PC-9 (cell line): ENCODE measurements at places on chromosomes 13 and 19.

DNA sequence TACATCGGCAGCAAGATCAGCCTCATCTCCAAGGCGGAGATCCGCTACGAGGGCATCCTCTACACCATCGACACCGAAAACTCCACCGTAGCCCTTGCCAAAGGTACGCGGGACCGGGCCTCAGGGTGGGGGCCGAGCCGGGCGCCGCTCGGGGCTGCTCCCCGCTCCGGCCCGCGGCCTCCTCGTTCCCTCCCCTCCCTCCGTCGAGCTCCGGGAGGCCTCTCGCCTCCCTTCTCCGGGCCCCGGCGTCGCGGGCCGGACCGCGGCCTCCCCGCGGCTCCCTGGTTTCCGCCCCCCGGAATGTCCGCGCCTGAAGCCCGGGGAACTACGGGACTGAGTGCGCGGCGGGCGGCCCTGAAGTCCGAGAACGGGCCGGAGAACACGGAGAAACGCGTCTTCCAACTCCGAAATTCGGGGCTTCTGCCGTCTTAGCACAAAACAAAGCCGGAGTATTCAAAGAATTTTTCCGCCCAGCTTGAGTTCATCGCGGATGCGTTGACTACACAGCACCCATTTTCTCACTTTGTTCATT is 423 bp downstream of the LSM14A start:
- DNase-seq, result no peak

- DNase-seq, result peak; percentile 51
Measured at GRCh38 chr19:32675720-32676185, at the start of gene RGS9BP. Gene RGS9BP, plus strand, starts transcription at chr19:32675848. Its CDS starts 416 bp downstream, at chr19:32676264.

DNA sequence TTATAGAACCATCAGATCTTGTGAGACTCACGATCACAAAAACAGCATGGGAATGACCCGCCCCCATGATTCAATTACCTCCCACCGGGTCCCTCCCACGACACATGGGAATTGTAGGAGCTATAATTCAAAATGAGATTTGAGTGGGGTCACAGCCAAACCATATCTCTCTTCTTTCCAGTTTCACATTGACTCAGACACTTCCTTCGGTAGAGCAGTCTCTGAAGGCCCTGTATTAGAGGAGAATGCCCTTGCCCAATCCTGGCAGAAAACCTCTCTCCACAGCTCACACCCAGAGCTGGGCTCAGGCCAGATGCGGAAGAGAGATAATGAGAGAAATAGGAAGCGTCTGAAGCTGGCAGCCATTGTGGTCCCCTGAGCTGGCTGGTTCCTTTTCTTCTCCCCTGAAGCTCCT is 72.4 kb upstream of the CLDN10 start:
- DNase-seq, result no peak

DNA sequence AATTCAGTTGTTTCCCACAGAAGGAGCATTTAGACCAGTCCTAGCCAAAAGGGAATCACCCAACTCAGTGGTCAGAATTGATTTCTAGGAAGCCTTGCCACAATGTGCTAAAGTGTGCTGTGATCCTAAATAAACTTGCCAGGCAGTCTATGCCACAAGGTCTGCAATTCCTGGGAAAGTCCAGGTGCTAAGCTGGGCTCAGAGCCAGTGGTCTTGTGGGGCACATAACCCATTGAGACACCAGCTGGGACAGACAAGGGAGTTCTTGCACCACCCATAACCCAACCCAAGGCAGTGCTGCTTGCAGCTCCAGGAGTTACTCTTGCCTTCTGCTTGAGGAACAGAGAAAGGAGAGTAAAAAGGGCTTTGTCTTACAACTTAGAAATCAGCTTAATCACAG is 489.5 kb upstream of the SPRY2 start:
- no peak for DNase-seq

DNA sequence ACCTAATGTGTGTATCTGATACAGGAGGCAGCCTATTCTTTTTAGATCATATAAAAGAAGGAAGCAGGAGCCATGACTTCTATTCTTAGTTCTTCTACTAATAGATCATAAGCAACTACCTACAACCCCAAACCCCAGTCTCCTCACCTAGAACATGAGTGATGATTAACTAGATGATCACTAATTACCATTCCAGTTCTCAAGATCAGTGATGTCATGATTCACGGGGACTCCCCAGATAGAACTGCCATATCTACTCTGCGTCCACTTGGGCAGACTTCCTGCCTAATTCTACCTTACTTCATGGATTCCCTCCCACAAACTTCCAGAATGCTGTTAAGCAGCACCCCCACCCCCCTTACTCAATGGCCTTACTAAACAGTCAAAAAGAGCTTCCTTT is 380.1 kb downstream of the FGF14 start:
- DNase-seq, result no peak

DNA sequence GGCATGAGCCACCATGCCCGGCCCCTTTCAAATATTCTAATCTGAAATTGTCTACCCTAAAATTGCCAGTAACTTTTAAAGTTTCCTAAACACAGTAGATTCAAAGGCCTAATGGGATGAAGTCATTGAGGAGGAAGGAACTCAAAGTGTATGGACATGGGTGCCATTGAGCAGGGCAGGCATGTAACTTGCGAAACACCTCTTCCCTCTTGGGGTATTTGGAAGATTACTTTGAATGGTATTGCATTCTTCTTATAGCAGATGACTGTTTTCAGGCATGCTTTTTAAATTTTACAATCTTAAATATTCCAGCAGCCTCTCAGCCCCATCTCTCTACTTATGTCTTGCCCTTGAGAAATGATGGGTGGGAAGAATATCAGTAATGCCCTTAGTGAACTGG is 21.0 kb downstream of the TM9SF2 start:
- no peak for DNase-seq

DNA sequence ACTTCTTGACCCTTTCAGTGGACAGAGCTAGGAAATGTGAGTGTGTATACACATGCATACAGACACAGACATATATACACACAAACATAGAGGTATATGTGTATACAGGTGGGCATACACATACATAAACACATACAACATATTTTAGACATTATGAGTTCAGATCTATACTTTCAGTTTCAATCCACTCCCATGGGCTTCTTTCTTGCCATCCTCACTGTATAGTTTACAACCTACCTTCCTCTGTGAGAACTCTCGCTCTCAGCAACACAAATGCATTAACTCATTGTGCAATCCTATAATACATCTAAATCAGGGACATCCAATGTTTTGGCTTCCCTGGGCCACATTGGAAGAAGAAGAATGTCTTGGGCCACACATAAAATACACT is 21.2 kb upstream of the SCEL start:
- DNase-seq, result no peak

DNA sequence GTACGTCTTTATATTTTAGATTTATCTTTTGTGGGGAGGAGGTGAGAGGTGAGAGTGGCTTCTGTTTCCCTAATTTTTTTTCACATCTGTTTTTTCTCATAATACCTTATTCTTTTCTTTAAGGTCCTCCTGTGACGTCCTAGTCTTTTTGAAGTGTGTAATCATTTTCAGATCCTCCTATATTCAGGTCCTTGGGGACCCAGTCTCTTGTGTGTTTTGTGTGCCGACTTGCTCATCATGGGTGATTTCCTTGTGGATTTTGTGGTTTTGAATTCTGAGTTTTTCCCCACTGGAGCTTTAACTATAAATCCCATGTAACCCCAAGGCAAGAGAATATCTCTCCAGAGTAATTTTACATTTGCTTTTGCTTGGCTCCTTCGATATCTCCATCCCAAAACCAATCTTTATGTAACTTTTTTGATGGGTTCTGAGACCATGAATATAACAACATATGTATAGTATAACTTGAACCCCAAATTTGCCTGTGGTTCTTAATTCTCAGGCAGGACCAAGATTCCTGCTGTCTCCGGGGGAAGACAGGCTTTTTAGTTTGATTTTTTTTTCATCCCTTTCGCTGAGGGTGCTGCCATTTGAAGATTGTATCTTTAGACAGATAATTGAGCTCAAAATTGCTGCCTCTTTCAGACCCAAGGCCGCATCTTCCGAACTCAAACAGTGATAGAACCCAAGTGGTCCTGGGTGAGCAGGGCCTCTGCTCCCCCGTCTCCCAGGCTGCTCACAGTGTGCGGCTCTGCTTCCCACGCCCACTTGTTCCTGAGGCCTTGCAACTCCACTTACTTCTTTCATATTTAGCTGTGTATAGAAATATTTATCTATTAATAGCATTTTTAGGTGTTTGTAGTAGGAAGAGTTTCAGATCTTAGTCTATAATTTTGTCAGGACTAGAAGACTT is 59.1 kb upstream of the GPR183 start:
- no peak for DNase-seq
